ENCODE measurements at places on chromosomes 2 and 18. TPM values are rescaled to one million over a fixed set of nuclear protein-coding genes. Genes with fewer than 3 reads are reported as not detected.

Gene STARD6
- not detected for total RNA-seq

- H3K36me3 ChIP-seq = peaks cover 2% of the 10 kb centered on the region
- no peak for DNase-seq
- H3K4me3 ChIP-seq = no peak overlapping the region
- H3K4me1 ChIP-seq = peaks cover 3% of the 10 kb centered on the region
These were observed 12.6 kb downstream of the MFSD6 start for GRCh38 chr2:190420801-190421200.

DNA sequence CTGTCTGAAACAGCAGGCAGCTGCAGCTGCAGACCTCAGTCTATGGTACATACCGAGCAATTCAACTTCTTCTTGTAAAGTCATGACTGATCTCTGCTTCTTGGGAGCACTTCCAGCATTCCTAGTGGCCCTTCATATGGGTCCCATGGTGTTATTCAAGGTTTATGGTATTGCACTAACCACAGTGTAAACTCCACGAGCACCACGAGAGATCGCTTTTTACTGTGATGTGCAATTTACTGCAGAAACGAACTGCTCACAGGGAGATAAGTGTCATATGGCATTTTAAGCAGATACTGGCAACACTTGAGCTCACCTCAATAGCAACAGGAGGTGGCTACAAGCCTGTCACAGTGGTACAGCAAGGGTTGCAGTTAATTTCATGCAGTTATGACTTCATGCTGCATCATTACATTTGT, 38.6 kb upstream of the SH3BP4 start:
- H3K27ac ChIP-seq = no peak overlapping the region
- no peaks in the 10 kb centered on the region for H3K27me3 ChIP-seq
- no peak overlapping the region for H3K4me3 ChIP-seq
- no peaks in the 10 kb centered on the region for H3K4me1 ChIP-seq
- DNase-seq = no peak

GRCh38 chr2:177262092-177262491, 2.4 kb downstream of the NFE2L2 start:
- DNase-seq = no peak
- peaks cover 6% of the 10 kb centered on the region for H3K36me3 ChIP-seq
- H3K27me3 ChIP-seq = no peaks in the 10 kb centered on the region

Measured in natural killer cell (primary cell).